ENCODE measurements at places on chromosomes 13 and 19. TPM values are rescaled to one million over a fixed set of nuclear protein-coding genes. Genes with fewer than 3 reads are reported as not detected.

- H3K36me3 ChIP-seq = no peaks in the 10 kb centered on the region
- no peak overlapping the region for H3K27ac ChIP-seq
- no peaks in the 10 kb centered on the region for H3K4me1 ChIP-seq
- no peak for DNase-seq
Observed at GRCh38 chr13:49812812-49813211, 20.3 kb upstream of the KPNA3 start.

GRCh38 chr13:112818040-112818697 lies 128.3 kb downstream of the ATP11A start:
- no peaks in the 10 kb centered on the region for H3K4me1 ChIP-seq
- no peaks in the 10 kb centered on the region for H3K27me3 ChIP-seq
- H3K36me3 ChIP-seq = peaks cover 51% of the 10 kb centered on the region
- DNase-seq = no peak
- H3K27ac ChIP-seq = no peak overlapping the region
- H3K4me3 ChIP-seq = no peak overlapping the region

GRCh38 chr19:1366296-1366695 lies 17.4 kb upstream of the NDUFS7 start:
- H3K27ac ChIP-seq = no peak overlapping the region
- H3K36me3 ChIP-seq = no peaks in the 10 kb centered on the region

DNA sequence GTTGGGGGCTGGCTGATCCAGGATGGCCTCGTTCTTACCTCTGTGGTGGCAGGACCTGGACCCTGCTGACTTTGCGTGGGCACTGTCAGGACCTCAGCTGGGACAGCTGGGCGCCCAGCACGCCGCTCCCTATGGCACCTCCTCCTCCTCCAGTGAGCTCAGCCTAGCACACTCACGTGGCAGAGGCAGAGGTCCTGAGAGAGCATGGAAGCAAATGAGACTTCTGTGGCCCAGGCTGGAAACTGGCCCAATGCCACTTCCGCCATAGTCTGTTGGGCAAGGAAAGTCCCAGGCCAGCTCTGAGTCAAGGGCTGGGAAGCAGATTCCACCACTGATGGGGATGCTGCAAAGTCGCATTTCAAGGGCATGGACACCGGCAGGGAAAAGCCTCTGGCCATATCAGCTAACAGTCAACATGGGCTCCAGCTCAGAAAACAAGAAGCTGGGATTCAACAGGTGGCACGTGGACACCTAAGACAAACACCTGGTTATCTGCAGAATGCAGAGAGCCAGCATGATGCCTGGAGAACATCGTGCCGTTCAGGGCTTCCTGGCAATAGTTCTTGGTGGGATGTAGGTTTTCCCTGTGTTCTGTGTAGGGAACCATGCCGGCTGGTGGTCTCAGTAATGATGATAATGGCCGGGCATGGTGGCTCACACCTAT lies 16.7 kb downstream of the MYBPC2 start:
- H3K4me1 ChIP-seq = no peaks in the 10 kb centered on the region
- no peak overlapping the region for H3K4me3 ChIP-seq
- no peaks in the 10 kb centered on the region for H3K36me3 ChIP-seq

Gene BCL2L12
- total RNA-seq = 28.9 TPM

GRCh38 chr13:41040584-41041334 lies 20.6 kb upstream of the WBP4 start:
- no peaks in the 10 kb centered on the region for H3K27me3 ChIP-seq
- no peaks in the 10 kb centered on the region for H3K4me1 ChIP-seq
- no peaks in the 10 kb centered on the region for H3K36me3 ChIP-seq
- no peak overlapping the region for H3K4me3 ChIP-seq
- H3K27ac ChIP-seq = no peak overlapping the region

- no peaks in the 10 kb centered on the region for H3K4me1 ChIP-seq
- DNase-seq = peak; percentile 73
- H3K4me3 ChIP-seq = peak overlapping the region; percentile 50
- no peaks in the 10 kb centered on the region for H3K27me3 ChIP-seq
- peak overlapping the region; percentile 86 for H3K27ac ChIP-seq
Observed at GRCh38 chr19:14081797-14082674, 3.5 kb downstream of the C19orf67 start.

Gene KANK2
- 68.6 TPM for total RNA-seq

GRCh38 chr19:47283405-47284059 lies 8.8 kb downstream of the INAFM1 start:
- no peaks in the 10 kb centered on the region for H3K27me3 ChIP-seq
- peaks cover under 1% of the 10 kb centered on the region for H3K4me1 ChIP-seq
- no peak overlapping the region for H3K27ac ChIP-seq

DNA sequence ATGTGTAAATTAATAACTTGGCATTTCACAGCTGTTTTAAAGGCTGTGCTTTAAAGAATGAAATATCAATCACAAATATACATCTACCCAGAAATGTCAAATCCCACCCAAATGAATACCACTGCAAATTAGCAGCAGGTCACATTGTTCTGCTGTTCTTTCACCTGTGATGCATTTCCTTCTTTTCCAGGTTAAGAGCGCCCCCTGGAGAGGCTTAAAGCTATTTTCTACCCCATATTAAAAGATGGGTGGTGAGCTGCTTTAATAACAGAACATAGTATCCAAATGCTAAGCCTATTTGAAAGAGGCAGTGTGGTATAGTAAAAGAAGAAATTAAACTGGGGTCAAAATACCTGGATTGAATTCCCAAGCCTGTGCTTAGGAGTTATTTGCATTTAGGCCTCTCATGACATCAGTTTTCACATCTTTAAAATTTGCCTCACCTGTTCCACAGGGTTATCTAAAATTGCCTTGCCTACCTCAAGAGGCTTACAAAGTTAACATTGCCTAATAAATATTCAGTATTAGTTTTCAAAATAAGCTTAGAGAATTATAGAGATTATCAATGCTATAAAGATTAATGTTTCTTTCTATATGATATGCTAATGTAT lies 396.9 kb upstream of the SLITRK5 start:
- no peaks in the 10 kb centered on the region for H3K4me1 ChIP-seq
- no peaks in the 10 kb centered on the region for H3K36me3 ChIP-seq
- H3K27ac ChIP-seq = no peak overlapping the region

DNA sequence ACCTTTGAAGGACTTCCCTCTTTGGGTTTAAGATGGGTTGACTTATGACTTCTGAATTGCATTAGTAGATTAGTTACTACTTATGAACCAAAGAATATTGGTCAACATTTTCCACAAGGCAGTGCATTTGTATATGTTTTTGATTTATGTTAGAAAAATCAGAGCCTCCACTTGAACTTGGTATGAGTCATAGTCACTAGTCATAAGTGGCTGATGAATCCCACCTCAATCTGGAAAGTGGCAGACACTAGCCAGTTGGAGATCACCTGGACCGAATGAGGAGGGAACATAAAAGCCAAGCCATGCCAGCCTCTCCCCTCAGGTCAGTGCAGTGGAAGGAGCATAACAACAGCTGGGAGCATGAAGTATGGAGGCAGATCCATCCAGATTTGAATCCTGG lies 39.3 kb upstream of the SPART start:
- no peak for DNase-seq
- no peaks in the 10 kb centered on the region for H3K27me3 ChIP-seq
- no peak overlapping the region for H3K27ac ChIP-seq
- no peaks in the 10 kb centered on the region for H3K4me1 ChIP-seq

DNA sequence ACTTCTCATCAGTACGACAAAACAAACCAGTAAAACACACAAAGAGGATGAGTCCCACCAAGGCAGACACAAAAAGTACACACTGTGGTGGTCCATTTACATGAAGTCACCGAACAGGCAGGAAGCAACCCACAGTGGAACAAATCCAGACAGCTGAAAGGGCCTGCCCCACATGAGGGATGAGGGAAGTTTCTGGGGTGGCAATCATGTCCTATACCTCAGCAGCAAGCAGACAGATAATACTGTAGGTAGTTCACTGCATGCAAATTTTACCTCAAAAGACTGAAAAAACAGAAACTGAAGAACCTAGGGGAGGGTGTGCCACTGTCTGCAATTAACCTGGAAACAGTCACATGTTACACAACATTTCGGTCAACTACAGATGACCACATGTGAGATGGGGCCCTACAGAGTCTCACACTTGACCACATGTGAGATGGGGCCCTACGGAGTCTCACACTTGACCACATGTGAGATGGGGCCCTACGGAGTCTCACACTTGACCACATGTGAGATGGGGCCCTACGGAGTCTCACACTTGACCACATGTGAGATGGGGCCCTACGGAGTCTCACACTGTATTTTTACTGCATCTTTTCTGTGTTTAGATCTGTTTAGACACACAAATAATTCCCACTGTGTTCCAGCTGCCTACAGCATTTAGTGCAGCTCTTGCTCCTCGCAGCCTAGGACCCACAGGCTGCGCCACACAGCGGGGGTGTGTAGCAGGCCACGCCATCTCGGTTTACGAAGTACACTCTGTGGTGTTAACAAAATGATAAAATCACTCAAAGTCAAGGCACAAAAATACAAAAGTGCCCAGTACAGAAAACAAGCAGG lies 22.2 kb downstream of the PCID2 start:
- peak overlapping the region; percentile 20 for H3K27ac ChIP-seq
- no peak for DNase-seq
- H3K4me1 ChIP-seq = no peaks in the 10 kb centered on the region
- no peaks in the 10 kb centered on the region for H3K36me3 ChIP-seq

DNA sequence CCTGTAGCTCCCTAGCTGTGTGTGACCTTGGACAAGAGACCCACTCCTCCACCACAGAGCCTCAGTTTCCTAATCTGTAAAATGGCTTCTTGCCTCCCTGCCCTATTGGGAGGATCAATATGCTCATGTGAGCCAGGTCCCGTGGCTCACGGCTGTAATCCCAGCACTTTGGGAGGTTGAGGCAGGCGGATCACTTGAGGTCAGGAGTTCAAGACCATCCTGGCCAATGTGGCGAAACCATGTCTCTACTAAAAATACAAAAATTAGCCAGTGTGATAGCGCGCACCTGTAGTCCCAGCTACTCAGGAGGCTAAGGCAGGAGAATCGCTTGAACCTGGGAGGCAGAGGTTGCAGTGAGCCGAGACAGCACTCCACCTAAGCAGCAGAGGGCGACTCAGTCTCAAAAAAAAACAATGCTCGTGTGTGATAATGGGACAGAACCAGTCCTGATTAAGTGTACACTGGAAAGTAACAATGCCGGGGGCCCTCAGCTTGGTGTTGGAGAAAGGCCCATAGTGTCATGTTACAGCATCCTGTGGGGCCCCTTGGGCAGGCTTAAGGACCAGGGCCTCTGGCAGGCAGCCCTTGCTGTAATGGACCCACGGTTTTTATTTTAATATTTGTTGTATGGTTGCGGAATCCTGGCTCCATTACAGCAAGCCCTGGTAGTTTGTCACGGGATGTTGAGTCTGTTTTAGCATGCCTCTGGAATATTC lies 6.8 kb downstream of the RPS11 start:
- H3K4me3 ChIP-seq = no peak overlapping the region
- peaks cover 33% of the 10 kb centered on the region for H3K4me1 ChIP-seq
- H3K27me3 ChIP-seq = no peaks in the 10 kb centered on the region
- H3K27ac ChIP-seq = no peak overlapping the region
- no peak for DNase-seq
- peaks cover 20% of the 10 kb centered on the region for H3K36me3 ChIP-seq

Gene MYH14
- total RNA-seq = 293 TPM

Gene NLRP11
- total RNA-seq = not detected

Gene AKAP11
- total RNA-seq = 20.1 TPM

DNA sequence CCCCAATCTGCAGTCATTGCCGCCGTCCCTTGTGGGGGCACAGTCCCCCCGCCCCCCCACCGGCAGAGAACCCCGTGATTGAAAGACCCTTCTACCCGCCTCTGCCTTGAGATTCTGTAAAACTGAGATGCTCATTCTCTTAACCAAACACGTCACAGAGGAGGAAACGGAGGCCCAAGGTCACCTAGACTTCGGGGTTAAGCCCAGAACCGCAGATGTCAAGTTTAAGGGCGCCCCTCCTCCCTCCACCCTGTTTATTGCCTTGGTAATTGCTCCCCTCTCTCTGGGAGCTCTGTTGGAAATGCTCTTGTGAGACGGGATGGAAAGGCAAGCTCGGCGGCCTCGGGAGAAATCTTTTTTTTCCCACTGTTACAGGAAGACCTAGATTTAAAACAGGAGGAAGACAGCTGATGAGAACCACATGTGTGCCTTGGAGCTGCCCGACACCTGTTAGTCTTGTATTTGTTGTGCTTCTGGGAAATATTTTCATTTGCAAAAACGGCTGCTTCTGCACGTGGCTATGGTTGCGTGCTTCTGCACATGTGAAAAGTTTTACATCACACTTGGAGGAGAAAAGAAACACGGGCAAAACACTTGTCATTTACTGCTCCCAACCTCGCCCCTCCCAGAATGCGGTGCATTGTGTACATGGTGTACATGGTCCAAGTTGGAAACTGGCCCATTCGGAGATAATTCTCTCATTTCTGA lies 1.1 kb upstream of the MED26 start:
- no peak for DNase-seq
- H3K36me3 ChIP-seq = no peaks in the 10 kb centered on the region
- no peaks in the 10 kb centered on the region for H3K27me3 ChIP-seq
- H3K4me3 ChIP-seq = peak overlapping the region; percentile 99

DNA sequence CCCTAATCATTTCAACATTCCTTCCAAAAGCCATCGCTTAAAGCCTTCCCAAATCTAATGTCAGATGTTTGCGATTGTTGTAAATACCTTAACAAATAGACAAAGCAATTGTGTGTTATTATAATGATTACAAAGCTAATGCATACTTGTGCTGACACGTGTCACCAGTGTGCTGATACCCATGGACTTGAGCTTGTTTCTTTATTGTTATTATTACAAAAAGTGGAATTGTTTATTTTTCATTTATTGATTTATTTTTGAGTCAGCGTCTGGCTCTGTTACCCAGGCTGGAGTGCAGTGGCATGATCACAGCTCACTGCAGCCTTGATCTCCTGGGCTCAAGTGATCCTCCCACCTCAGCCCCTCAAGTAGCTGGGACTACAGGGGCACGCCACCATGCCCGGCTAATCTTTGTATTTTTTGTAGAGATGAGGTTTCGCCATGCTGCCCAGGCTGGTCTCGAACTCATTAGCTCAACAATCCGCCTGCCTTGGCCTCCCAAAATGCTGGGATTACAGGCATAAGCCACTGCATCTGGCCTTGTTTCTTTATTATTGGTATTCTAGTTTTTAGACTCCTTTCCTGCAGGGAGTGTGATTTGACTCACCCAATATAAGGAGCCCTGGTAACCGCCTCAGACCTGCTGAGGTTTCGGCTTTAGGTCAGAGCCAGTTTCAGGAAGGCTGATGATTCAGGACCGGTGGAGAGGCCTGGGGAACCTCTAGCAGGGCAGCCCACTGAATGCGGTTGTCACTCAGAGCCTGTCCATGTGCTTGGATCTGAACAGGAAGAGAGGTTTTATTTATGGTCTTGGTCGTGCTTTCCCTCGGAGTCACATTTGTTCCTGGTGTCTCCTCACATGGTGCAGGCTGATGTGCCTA lies 2.1 kb upstream of the FBXO17 start:
- peaks cover 10% of the 10 kb centered on the region for H3K27me3 ChIP-seq
- H3K27ac ChIP-seq = no peak overlapping the region
- peaks cover 9% of the 10 kb centered on the region for H3K4me1 ChIP-seq
- no peak overlapping the region for H3K4me3 ChIP-seq
- DNase-seq = no peak

GRCh38 chr19:16330806-16331690 lies 6.4 kb downstream of the KLF2 start:
- H3K4me1 ChIP-seq = peaks cover 12% of the 10 kb centered on the region
- H3K36me3 ChIP-seq = no peaks in the 10 kb centered on the region
- H3K27ac ChIP-seq = peak overlapping the region; percentile 46
- no peak overlapping the region for H3K4me3 ChIP-seq
- H3K27me3 ChIP-seq = no peaks in the 10 kb centered on the region

Gene MEIOSIN
- total RNA-seq = not detected

GRCh38 chr19:33212436-33213172 lies 13.0 kb downstream of the SLC7A10 start:
- H3K27ac ChIP-seq = no peak overlapping the region
- H3K36me3 ChIP-seq = no peaks in the 10 kb centered on the region
- no peaks in the 10 kb centered on the region for H3K4me1 ChIP-seq
- DNase-seq = no peak
- no peak overlapping the region for H3K4me3 ChIP-seq
- H3K27me3 ChIP-seq = no peaks in the 10 kb centered on the region

Gene UNC13A
- total RNA-seq = 0.38 TPM

All from Peyer's patch (tissue), 4 donors.